ENCODE measurements at places on chromosomes 2 and 18. TPM values are rescaled to one million over a fixed set of nuclear protein-coding genes. Genes with fewer than 3 reads are reported as not detected.

- no peak for DNase-seq
Observed at GRCh38 chr2:135175177-135175576, 123.1 kb downstream of the RAB3GAP1 start.

- DNase-seq = peak; percentile 35
Observed at GRCh38 chr2:235414422-235414821, 79.4 kb upstream of the AGAP1 start.

DNA sequence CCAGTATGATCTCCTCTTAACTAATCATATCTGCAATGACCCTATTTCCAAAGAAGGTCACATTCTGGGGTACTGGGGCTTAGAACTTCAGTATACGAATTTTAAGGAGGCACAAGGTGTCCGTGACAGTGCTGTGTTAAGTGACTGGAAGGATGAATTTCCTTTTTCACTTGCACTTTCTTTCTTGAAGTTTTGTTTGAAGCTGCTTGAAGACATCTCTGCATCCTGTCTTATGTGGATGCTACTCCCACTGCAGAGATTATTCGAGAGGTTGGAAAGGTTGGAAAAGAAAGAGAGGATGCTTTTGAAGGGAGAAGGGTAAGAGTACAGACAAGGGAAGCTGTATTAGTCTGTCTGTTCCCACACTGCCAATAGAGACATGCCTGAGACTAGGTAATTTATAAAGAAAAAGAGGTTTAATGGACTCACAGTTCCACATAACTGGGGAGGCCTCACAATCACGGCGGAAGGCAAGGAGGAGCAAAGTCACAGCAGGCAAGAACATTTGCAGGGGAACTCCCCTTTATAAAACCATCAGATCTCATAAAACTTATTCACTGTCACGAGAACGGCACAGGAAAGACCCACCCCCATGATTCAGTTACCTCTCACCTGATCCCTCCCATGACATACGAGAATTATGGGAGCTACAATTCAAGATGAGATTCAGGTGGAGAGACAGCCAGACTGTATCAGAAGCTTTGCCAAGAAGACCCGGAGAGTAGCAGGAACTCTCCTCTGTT, 3.6 kb upstream of the RNF144A start:
- DNase-seq = peak; percentile 9

- peak; percentile 36 for DNase-seq
Observed at GRCh38 chr2:20052229-20052851, 912 bp upstream of the LAPTM4A start.

DNA sequence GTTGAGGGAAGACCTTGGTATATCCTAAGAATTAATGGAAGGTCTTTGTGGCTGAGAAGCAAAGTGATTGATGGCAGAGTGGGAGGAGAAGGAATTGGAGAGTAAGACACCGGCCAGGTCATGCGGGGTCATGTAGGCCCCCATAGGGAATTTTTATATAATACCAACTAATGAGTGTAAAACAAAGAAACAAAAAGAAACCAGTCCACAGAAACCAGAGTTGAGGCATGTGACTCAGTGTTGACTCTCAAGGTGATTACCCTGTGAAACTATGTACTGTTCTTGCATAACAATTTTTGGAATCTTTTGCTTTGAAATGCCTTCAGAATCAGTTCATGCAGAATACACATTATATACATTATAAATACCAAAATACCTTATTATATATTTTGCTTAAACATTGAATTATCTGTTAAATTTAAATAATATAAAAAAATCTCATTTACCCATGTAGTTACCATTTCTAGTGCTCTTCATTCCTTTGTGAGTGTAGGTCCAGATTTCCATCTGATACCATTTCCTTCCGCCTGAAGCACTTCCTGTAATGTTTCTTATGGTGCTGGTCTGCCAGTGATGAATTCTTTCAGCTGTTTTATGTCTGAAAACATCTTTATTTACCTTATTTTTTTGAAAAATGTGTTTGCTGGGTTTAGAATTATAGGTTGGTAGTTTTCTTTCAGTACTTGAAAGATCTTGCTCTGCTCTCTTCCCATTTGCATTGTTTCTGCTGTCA, 8.6 kb downstream of the CLIP4 start:
- DNase-seq = peak; percentile 91

DNA sequence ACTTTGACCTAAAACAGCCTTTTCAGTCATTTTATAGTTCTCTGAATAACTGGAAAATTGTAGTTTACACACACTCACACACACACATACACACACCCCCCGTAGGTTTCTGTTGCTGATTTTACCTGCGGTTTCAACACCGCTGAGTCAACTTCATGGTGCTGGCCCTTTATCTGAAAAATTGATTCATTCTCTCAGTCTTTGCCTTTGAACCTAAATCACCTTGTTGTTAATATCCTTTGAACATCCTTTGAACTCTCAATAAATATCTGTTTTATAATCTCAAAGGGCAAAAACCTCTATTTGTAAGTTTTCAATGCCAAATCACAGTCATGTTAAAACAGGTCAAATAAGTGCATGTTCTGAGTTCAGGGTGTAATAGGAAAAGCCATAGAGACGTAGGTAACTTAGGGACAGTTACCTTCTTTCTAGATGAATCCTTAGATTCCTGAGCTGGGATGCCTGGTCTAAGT, 109.0 kb upstream of the BZW1 start:
- no peak for DNase-seq

GRCh38 chr2:8658064-8658862, 23.6 kb upstream of the ID2 start:
- no peak for DNase-seq

- peak; percentile 96 for DNase-seq
Observed at GRCh38 chr2:64866797-64867196, 122.4 kb upstream of the SLC1A4 start.

DNA sequence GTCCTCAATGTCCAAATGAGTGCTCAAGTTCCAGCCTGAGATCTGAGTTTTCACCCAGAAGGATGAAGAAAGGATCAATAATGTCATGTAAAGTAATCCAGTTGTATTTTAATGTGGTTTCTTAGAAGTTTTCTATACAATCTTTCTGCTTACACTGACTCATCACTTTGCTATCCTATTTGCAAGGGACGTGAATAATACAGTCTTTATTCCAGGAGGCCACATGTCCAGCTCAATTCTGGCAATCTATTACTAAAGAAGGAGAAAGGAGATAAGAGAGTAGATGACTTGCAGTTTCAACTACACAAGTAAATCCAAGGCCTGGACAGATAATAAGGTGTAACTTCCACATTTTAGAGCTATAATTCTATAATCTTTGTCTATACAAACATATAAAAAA, 601.1 kb upstream of the SETBP1 start:
- DNase-seq = peak; percentile 45

DNA sequence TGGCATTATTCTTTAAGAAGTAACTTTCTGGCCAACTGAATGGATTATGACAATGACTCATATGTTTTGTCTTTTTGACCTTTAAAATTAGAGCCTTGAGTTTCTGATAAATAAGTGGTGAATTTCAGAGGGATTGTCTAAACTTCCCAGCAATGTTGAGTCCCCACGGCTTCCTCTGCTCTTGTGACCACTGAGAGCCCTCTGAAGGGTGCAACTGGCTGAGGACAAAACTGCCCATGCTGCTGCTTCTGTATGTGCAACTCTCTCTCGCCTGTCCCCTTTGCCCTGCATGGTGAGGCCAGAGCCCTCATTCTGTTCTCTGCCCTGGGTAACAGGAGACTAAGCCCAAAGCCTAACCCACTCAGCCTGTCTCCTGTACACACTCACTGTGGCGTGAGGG, 52.7 kb upstream of the SLC14A1 start:
- DNase-seq = no peak

DNA sequence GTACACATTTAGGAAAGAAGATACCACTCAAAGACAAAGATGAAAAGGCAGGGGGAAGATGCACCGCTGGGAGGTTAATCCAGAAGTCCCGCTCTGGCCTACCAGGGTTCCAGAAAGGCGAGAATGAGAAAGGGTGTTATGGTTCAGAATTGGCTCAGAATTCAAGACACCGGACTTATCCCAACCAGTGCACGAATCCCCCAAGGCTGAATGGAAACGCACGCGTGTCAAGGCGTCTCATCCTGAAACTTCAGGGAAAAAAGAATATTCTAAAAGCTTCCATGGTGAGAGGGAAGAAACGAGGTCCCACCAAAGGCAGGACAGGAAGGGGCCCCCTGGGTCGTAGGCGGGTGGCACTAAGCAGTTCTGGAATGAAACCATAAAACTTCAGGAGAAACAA, 71.9 kb downstream of the SLC66A2 start:
- no peak for DNase-seq

- DNase-seq = peak; percentile 18
Observed at GRCh38 chr2:229235131-229235914, 35.8 kb downstream of the PID1 start.

DNA sequence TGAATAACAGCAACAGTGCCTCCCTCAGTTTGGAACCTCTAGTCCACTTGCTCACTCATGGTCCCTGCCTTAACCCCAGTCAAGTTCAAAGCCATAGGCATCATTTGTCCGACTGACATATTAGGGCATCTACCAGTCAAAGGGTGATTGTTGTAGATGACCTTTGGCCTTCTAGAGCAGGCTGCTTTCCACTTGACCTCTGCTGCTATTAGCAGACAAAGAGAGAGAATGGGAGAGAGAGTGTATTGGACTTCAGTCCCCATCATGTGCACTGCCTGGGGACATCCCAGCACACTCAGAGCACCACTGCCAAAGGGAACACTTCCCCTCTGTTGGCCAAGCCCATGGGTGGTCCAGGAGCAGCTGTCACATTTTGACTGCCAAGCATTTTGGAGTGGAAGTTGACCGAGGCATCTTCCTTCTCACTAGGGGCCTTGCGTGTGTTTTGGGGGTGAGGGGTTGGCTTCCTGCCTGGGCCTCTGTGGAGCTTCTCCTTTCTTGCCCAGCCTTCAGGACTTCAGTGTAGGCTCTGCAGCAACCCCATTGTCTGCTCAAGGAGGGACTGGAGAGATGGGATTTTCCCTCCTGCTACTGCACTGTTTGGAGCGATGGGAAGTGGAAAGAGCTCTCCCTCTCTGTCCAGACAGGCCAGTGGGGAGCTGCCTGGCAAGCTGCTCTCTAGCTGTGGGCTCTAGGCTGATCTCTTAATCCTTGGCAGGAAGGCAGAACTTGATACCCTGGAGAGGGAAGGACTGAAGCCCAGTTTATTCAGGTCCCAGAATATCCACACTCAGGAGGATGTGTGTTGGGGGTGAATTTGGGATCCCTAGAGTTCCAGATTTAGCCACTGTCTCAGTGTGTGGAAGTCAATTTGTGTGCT, 68.1 kb downstream of the TMEM247 start:
- no peak for DNase-seq

DNA sequence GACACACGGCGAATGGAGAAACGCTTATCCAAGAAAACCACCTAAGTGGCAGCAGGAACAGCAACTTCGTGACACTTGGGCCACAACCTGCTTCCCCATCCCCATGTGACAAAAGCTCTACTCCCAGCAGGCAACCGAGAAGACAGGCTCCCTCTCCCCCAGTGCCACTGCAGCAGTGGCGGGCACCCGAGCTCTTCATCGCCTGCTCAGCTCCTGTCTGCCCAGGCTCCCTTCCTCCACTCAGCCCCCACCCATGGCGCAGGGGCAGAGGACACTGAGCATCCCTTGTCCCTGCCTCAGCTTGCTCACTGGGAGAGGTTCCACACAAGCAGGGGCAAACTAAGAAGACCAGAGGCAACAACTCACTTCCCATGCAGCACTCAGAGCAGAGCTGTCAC, 22.9 kb downstream of the SLC66A2 start:
- no peak for DNase-seq

GRCh38 chr2:197254776-197255530, 55.6 kb downstream of the ANKRD44 start:
- DNase-seq = no peak

GRCh38 chr18:79460481-79461300, 65.0 kb downstream of the NFATC1 start:
- no peak for DNase-seq

DNA sequence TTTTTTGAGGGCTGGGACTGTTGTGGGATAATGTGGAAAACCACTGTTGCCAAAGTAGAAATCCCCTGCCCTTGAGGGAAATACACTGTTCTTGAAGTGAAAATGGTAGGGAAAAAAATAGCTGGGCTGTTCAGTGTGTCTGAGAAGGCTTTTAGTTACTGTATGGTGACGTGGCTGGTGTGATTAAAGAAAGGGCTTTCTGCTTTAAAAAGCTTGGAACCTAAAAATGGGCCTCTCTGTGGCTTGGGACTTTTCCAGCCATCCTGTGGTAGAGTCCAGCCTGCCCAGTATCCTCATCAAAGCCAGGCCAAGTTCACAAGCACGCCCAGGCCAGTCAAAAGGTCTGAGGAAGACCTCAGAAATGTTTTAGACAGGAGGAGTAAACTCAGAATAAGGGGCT, 6.8 kb downstream of the MGAT5 start:
- peak; percentile 67 for DNase-seq

DNA sequence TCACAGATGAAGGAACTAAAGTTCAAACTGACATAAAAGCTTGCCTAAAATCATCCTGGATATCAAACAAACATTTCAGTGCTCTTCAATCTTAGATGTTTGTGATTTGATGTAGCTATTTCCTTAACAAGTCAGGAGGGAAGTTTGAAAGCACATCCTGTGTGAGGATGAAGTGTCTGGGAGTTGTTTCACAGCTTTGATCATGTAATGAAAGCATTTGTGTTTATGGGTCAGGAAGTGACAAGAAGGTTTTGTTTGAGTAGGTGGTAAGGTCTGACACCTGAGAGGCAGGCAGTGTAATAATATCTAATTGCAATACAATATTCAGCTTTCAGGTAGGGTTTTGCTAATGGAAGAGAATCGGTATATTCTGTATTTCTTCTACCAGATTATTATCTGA, 26.0 kb upstream of the CSRNP3 start:
- no peak for DNase-seq

Gene LIMS4
- total RNA-seq = 0.10 TPM

Gene CDH20
- not detected for total RNA-seq

Gene RAB12
- total RNA-seq = 95.0 TPM

Gene MPP4
- total RNA-seq = 6.8 TPM

Gene FAM228A
- total RNA-seq = not detected

Gene CAPN14
- total RNA-seq = not detected

Gene PSMA8
- total RNA-seq = not detected

Gene ABHD1
- 2.2 TPM for total RNA-seq

Gene CCT4
- 402 TPM for total RNA-seq

Gene TNFRSF11A
- 3.4 TPM for total RNA-seq
